ENCODE measurements at places on chromosomes 3 and 15.

GRCh38 chr3:170622369-170623159, 36.7 kb upstream of the SLC7A14 start:
- DNase-seq, result no peak

DNA sequence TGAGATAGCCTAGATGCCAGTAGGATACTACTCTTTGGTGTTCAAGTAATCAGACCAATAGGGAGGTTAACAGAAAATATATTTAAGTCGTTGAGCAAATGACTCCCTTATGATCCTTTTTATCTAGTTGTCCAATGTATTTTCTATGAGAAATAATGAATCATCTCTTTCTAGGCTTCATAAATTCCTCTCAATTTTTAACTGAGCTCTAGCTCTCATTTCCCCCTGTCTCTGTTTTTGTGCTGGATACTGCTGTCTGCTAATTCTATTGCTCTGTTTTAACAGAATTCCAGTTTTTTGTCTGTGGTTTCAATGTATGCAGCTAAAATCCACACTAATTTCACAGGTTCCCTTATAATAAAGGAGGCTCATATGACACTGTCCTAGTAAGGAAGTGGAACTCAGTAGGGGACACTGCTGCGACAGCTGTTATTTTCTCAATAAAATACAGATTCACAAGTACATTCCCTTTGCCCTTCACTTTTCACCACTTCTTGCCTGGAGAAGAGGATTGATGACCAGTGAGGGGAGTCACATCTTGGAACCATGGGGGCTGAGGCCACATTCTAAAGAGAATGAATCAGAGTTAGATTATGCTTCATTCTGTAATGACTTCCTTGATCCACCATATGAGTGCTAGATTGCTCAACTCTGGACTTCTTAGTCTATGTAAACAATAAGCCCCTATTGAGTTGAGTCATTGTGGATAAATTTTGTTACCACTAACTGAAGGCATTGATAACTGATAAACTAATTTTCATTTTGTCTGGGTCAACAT, 558.7 kb upstream of the KCNMB2 start:
- DNase-seq, result no peak

DNA sequence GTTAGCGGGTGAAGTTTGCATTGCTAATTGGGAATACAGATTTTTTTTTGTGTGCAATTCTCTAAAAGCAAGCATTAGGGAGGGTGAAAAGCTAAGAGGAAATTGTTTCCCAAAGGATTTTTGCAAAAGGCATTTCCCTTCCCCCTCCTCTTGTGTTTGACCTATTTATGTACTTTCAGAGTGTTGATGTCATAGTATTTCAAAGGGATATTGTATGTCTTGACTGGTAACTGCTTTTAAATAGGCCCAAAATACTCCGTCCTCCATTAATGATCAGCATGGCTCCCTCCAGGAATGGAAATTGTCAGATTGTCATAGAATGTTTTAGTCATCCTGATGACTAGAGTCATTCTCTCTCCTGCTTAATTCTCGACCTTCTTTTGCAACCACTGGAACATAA, 32.4 kb downstream of the TRIM71 start:
- no peak for DNase-seq

DNA sequence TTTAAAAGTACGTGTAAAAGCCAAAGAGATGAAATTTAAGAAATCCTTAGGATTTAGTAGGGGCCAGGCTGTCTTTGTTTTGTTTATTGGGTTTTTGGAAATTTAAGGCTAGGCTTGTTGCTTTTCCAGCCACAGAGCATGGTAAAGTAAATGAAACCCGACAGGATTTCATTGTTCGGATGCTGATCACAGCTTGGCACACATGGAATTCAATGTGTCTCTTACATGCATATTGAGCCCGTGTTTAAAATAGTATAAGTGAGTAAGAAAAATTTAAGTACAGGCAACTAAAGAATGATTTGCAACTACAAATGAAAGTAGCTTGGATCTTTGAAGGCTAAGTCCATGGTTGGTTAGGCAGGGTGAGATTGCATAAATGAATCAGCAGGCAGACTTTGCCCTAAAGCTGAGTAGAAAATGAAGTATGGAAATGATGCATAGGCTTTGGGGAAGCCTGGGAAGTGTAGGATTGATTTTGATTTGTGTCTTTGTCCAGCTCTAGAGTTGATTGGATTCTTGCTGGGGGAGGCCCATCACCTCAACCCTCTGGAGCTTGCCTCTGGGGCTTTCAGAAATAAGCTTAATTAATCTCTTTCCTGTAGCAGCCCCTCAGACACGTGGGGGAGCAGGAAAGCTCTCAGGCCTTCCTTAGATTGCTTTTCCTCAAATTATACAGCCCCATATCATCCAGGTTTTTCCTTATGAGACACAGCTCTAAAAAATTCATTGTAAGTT, 68.2 kb upstream of the ADAMTSL3 start:
- DNase-seq, result no peak

DNA sequence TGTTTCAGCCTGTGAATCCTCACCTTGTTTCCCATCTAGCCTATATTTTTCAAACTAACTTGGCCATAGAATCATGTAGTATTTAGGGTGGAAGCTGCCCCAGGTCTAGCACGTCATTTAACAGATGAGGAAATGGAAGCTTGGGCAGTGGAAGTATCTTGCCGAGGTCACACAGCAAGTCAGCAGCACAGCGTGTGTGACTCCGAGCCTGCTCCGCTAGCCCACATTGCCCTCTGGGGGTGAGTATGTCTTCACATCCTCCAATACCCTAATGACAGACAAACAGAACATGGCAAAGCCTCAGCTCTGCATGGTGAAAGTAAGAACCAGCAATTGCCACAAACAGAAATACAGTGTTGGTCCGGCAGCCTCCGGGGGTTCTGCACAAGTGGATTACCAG, 2.2 kb upstream of the CCR5 start:
- peak; percentile 38 for DNase-seq

GRCh38 chr3:17052363-17052762, 167.6 kb downstream of the PLCL2 start:
- no peak for DNase-seq

GRCh38 chr3:180329187-180329586, 272.8 kb upstream of the TTC14 start:
- no peak for DNase-seq

DNA sequence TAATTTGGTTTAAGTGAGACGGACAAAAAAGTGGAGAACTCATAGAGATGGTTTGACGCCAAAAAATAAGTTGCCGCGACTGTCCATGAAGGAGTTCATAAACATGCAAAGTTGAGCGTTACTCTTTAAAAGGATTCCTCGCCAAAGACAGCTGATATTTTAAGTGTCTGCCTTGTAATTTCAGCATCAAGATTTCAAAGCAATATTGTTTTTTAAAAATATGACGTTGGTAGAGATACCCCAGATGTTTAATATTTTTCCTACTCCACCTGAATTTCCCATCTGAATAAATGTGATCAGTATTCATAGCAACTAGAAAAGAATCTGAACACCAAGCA, 155.0 kb downstream of the TUSC7 start:
- DNase-seq, result no peak

DNA sequence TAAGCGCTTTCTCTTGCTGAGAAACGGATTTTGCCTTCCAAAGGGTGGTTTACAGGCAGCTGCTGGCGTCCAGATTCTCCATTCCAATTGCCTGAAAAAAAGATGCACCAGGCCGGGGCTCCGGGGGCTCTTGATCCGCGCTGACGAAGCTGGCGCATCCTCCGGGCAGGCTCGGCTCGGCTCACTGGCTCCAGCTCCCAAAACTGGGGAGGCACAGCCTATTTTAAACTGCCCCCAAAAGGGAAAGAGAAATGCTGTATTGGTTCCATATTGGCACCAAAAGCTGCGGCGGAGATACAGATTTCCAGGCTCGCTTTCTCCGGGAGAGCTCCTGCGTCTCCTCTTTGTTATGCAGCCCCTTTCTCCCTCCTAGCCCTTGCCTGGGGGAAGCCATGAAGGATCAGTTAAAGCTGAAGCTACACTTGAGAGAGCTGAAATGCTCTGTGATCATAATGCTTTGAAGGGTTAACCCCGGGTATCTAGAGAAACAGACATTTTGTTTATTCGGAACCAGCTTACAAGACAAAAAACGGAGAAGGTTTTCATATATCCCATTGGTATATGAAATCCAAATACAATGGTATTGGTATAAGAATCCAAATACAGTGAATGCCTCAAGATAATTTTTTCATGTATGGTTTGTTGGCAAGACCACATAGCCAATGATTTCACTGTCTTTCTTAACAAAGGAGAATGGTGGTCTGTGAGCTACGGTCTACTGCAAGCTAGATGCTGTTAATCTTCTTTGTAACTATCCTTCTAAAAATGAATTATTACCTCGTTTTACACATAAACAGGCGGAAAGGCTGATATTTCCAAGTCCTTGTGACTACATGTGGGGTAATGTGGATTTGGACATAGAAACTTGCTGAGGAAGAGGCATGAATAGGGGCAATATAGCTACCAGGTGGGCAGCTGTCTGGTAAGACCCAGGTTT, 693 bp downstream of the CD200 start:
- DNase-seq, result no peak

- DNase-seq, result no peak
Measured at GRCh38 chr15:81106560-81106959, 27.5 kb upstream of the CFAP161 start.

GRCh38 chr15:90902040-90902839, 862 bp upstream of the MAN2A2 start:
- DNase-seq, result peak; percentile 57

DNA sequence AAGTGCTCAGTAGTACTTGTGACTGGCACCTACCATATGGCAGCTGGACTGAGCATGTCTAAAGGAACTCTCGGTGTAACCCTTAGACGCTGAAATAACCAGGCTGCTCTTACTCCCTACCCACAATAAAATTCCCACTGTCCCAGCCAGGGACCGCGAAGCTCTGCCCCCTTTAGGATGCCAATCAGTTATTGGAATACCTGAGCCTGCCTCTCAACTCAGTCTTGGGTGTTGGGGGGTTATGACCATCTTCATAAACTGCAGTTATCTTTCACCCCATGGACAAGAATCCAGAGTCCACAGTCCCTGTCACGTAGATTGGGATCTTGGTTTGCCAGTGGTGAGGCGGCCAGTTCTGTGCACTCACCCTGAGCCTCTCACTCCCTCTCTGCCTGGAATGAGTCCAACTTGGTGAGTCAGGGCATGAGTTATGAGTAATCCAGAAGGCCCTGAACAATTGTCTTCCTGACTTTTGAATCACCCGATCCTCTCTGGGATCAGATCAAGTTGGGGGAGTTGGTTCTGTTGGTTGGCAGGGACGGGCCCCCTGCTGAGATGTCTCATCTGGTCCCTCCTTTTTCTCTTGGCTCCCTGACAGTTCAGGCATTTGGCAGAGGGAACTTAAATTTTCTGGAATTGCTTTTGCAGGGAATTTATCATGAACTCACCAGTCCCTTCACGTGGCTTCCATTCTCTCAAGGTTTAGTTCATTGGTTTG, 120.1 kb upstream of the UBE2E1 start:
- DNase-seq, result no peak

DNA sequence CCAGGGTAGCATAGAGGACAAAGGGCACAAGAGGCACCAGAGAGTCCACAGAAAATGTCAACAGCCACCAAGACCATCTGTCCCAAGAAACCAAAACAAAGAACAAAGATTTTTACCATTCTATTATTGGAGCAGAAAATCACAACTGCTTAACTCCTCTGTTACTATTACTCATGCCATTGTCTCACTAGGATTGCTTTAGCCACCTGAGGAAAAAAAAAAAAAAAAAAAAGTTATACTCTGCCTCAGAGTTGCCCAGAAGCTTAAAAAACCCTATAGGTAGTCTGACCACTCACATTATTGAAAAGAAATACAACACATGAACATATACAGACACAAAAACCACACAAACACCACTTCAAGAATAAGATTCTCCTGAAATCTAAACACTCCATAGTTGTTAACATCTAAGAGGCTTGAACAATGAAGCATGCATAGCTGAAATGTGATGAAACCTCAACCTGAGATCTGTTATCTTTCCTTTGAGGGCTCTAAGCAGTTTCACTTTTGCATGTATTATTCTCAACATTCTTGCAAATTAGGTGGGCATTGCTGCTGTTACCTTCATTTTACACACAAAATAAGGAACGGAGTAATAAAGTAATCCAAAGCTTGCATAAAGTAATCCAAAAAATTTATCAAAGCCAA, 85.4 kb downstream of the IGSF11 start:
- DNase-seq, result no peak
